ENCODE measurements at places on chromosomes 1 and 21.

- no peak for DNase-seq
These were observed 27.5 kb downstream of the TMEM51 start for GRCh38 chr1:15180945-15181523.

GRCh38 chr1:184988506-184988905 lies 14.2 kb upstream of the NIBAN1 start:
- DNase-seq = no peak

DNA sequence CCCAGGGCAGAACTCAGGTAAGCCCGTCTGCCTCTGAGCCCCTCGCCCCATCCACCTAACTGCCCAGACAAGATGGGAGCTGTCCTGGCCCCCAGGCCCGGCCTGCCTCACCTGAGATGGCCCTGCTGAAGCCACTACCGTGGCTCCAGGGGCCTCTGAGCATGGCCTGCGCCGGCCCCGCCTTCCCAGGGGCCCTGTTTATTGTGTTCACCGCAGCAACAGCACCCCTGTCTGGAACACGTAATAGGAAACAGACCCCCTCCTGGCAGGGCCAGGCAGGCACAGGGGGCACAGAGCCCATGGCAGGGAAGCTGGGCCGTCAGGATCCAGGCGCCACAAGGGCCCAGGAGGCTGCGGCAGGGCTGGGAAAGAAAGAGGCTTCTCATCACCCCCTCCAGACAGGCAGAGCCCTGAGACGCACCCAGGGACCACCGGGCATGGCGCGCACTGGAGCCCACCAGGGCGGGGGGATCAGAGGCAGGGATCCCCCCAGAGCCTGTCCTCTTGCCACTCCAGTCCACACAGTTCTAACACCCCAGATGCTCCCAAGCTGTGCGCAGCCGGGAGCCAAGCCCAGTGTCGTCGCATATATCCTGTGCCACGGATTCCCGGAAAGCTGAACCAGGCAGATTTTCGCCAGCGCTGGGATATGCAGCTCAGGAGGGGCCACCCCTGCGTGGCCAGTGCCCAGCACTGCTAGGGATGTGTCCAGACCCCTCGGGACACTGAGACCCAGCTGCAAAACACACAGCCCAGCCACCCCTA lies 62.6 kb downstream of the ARHGEF16 start:
- DNase-seq = no peak

GRCh38 chr1:87678266-87678665 lies 349.6 kb downstream of the LMO4 start:
- no peak for DNase-seq

DNA sequence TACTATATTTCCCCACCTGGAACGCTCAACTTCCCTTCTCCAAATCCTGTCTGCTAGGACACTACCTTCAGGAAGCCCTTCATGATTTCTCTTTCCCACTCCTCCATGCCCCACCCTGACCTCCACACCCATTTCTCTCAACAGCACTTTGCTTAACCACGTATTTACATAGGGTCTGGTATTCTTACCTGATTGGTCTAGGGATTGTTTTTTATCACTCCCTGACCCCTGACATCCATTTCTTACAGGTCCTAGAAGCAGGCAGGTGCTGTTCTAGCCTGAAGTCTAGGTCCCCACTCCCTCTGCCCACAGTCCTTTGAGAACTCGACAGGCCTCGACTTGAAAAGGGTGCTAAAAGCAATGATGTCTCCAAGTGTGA lies 47.5 kb downstream of the DMAP1 start:
- DNase-seq = no peak

DNA sequence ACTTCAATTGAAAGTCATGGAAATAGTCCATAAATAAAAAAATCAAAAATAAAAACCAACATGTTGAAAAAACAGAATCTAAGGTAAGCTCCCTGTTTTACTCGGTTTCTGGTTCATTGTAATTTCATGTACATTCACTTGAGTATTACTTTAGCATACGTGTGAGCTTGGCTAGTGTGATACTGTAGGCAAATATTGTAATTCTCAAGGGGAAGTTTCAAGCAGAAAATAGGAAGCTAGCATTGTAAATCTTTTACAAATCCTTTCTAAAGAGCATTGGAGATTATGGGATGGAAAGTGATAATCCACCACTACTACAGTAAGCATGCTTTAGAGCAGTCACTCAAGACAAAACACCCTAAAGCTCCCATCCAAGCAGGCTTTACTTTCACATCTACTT lies 3.3 kb upstream of the LPAR3 start:
- no peak for DNase-seq

GRCh38 chr1:201426479-201427310 lies 5.2 kb upstream of the TNNI1 start:
- peak; percentile 13 for DNase-seq

GRCh38 chr1:6127587-6128163 lies 52.4 kb downstream of the CHD5 start:
- DNase-seq = peak; percentile 63

DNA sequence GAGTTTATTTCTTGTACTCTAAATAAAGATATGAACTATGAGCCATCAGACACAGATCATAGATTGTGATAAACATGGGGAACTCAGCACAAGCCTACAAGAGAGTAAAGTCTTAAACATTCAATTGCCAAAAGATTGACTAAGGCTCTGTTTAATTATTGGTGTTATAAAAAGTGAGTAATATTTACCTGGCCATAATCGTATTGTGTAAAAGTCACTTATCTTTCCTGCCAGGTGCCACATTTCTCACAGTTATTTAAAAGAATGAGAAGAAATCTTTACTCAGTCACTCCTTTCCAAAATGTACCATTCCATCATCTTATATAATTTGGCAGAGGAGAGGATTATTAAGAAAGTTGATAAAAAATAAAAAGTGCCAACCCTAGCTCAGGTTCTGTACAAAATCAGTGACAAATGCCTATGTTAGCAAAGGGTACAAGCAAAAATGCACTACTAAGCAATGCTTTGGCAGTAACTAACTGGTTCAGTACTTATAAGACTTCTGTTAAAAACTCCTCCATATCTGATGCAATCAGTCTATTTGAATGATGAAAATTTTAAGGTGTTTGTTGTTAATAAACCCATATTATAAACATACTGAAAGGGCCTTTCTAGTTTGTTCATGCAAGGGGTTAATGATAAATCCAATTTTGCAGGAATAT lies 5.8 kb upstream of the NR5A2 start:
- no peak for DNase-seq

- DNase-seq = peak; percentile 58
These were observed 44.5 kb upstream of the TRIM45 start for GRCh38 chr1:117166076-117166475.

GRCh38 chr1:8883491-8883890 lies 5.0 kb upstream of the ENO1 start:
- no peak for DNase-seq

- no peak for DNase-seq
These were observed 83.4 kb upstream of the FMN2 start for GRCh38 chr1:240008298-240008697.

DNA sequence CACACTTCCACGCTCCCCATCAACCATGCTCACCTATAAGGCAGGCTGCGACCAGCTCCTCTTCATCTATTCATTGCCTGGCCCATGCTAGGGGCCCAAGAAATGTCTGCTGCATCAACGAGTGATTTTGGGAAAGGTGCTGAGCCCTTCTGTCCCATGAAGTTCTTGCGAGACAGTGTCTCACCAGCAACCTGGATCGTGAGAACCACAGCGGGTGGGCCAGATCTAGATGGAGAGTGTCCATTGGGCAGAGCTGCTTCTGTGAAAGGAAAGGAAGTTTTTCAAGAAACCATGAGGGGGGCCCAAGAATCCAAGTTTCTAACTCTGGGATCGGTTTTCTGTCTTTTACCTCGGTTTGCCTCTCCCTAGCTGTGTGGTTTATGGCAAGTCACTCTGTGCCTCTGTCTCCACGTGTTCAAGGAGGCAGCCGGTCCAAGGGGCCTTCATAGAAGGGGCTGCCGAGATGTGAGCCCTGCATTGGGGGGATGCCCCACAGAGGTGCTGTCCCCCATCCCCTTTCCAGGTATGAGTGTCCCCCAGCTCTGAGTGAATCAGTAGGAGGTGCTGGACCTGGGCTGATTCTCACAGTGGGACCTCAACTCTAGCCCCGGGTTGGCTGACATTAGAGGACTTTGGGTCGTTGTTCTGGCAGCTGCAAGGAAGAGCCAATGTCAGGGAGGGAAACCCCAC lies 8.3 kb upstream of the PADI1 start:
- no peak for DNase-seq

GRCh38 chr1:158163000-158163947 lies 17.4 kb upstream of the CD1D start:
- no peak for DNase-seq

GRCh38 chr1:13675151-13675651 lies 24.8 kb upstream of the PRDM2 start:
- peak; percentile 69 for DNase-seq

DNA sequence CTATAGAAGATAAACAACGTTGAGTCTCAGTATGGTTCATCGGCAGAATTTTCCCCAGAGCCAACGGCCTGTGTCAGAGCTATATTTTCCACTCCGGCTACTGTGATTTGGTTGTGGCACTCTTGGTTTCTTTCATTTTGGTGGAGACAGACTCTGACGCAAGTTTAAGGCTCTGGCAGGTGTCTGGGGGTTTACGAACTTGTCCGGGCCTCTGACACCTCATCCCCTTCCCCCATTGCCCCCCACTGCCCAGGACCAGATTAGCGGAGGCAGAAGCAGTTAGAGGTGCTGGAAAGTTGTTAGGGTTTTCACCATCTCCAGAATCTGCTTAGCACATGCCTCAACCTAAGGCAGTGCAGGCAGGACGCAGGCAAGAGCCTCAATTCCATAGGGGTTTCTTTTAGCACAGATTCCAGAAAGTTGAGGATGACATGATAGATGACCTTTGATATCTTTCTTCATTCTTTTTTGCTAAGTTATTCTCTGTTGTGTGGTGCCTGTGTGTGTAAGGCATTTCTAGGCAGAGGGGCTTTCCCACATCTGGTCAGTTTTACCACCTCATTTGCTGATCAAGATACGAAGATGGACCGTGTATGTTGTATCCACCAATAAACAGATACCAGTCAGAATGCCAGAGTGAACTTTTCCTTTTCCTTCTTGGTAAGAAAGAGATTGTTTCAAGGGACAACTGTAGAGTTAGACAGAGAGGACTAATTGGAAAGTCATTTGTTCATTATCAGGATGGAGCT lies 18.4 kb upstream of the IL10 start:
- DNase-seq = no peak

DNA sequence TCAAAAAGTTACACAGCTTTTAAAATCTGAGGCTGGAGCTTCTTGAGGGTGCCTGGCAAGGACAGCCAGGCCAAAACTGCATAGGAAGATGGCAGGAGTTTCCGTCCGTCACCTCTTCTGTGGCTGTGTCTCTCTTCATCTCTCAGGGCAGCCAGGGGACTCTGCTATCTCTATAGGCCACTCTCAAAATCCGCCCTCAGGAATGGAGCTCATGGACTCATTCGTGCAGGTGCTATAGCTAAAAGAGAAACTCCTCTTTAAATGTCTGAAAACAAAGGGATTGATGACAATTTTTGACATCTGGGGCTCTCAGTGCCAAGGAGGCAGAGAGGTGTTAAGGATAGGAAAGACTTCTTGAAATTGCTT lies 27.2 kb downstream of the OVAAL start:
- no peak for DNase-seq

GRCh38 chr1:143698016-143698415 lies 273.8 kb downstream of the FAM72C start:
- DNase-seq = no peak

DNA sequence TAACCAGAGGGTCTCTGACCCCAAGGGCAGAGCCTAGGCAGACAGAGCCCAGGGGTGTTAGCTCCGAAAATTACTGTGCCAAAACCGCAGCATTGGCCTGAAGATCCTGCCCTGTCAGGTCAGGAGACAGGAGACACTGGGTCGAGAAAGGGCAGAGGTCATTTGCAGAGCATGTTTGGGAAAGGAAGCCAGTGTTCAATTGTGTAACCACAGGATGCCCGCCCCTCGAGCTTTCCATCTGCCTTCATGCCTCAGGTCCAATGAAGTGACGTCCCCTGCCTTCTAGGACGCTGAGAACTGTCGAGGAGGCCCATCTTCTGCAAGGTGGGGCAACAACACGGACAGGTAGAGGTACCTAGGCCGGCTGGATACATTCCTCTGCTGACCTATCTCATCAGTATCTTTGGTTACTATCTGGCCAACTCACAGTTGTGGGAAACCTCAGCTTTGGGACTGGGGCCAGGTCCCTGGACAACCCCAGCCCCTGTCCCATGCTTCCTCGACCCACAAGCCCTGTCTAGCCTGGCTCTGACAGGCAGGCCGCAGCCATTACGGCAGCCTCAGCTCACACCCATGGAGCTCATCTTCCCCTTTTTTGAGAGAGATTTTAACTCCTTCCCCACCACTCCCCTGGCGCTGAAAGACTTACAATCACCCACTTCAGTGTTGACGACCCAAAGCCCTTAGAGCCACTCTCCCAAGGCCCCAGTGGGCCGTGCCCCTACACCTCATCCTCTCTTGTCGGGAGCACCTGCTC lies 1.3 kb downstream of the ARL8A start:
- DNase-seq = no peak

GRCh38 chr1:27603309-27603680 lies 649 bp downstream of the AHDC1 start:
- DNase-seq = no peak

GRCh38 chr21:37028570-37028969 lies 22.1 kb downstream of the RIPPLY3 start:
- peak; percentile 18 for DNase-seq

DNA sequence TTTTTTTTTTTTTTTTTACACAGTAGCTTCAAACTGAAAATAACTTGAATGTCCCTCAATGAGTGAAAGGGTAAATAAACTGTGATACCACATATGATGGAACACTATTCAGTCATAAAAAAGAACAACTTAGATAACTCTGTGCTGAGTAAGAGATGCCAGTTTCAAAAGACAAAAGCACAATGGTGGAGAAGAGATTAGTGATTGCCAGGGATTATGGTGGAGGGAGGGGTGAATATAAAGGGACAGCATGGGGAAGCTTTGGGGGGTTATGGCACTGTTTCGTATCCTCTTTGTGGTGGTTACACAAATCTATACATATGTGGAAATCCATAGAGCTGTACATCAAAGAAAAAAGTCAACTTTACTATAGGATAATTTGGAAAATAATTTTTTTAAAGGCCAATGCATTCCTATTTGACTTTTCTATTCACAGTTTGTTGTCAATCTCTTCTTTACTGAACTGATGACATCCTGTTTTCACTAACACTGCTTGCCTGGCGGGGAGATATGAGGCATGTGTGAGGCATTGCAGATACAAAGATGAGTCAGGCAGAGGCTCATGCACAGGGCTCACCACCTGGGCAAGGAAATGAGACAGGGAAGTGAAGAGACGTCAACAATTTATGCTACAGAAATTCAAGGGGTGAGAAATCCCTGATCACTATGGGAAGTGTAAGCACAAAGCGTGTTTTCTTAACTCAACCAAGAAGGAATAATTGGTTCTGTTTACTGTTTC lies 302.7 kb downstream of the DUSP10 start:
- peak; percentile 93 for DNase-seq

All from fibroblast of skin of back (primary cell).